Bone marrow (tissue), 2 donors: ENCODE measurements at places on chromosomes 16 and 17.

GRCh38 chr17:6671431-6671830 lies 19.9 kb downstream of the C17orf100 start:
- no peak for DNase-seq

- DNase-seq, result no peak
Measured at GRCh38 chr16:66964049-66964448, 3.0 kb downstream of the CES3 start.

- DNase-seq, result no peak
Measured at GRCh38 chr17:4782652-4783051, 3.5 kb downstream of the VMO1 start.

DNA sequence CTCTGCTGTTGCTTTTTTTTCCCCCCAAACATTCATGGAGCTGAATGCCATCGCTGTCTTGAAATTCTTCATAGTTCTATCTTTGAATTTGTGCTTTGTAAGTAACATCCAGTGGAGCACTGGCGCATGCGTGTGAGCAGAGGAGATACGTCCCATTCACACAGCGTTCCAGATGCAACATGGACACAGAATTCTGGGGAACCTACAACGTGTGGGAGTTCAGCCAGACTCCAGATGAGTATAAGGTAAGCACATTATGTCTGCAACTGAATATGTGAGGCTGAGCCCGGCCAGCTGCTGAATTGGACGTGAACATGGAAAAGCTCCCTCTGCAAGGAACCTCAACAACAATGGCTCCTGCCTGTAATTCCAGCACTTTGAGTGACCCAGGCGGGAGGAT lies 4.3 kb upstream of the ATP1B2 start:
- no peak for DNase-seq

- no peak for DNase-seq
Measured at GRCh38 chr17:57276621-57277020, 20.3 kb downstream of the MSI2 start.

GRCh38 chr16:29816694-29817441 lies 916 bp downstream of the PAGR1 start:
- no peak for DNase-seq

- DNase-seq, result no peak
Measured at GRCh38 chr16:49520492-49521038, 147.0 kb downstream of the C16orf78 start.

- no peak for DNase-seq
Measured at GRCh38 chr16:56198006-56198754, 6.9 kb downstream of the GNAO1 start.

DNA sequence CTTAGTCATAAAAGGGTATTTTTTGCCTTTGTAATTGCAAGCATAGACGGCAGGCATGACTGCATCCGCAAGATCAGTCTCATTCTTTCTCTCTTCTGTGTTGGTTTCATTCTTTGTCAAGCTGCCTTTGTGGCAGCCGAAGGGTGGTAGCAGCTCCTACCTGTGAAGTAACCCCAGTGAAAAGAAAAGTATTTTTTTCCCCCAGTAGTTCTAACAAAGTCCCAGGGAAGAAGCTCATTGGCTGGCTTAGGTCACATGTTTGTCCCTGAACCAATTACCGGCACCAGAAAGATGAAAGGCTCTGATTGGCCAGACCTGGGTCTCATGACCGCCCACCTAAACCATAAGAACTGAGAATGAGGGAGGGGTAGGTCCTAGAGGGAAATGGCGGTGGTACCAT lies 110.7 kb downstream of the RAP1GAP2 start:
- DNase-seq, result no peak

GRCh38 chr16:79165506-79165905 lies 435.0 kb downstream of the MAF start:
- no peak for DNase-seq

- peak; percentile 29 for DNase-seq
Measured at GRCh38 chr17:43994272-43995149, 9.9 kb upstream of the NAGS start.

DNA sequence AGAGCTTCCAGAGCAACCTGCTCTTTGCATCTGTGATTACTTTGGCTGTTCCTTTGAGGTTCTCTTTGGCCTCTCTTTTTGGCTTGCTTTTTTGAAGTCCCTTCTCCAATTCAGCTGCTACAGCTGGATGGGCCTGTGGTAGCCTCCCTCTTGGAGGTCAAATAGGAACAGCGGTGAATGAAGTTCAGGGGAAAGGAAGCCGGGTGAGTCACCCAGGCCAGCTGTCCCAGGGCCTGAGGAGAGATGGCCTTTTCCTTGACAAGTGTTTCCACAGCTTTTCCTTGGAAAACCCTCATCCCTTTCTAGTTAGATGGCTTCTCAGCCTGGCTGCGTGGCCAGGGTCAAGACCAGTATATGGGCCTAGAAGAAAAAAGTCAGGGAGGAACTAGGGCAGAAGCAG lies 103.1 kb downstream of the STX8 start:
- no peak for DNase-seq
